ENCODE measurements at places on chromosomes 7 and 10. TPM values are rescaled to one million over a fixed set of nuclear protein-coding genes. Genes with fewer than 3 reads are reported as not detected.

NPTX2 gene
- 0.32 TPM for total RNA-seq

ORC5 gene
- total RNA-seq: 28.3 TPM

PKD1L1 gene
- 0.11 TPM for total RNA-seq

ARID5B gene
- 35.7 TPM for total RNA-seq

DGKI gene
- total RNA-seq: 2.8 TPM

OPALIN gene
- total RNA-seq: not detected

HABP2 gene
- not detected for total RNA-seq

CLCN1 gene
- not detected for total RNA-seq

EPO gene
- 0.14 TPM for total RNA-seq

SPRN gene
- not detected for total RNA-seq

ACSL5 gene
- total RNA-seq: 39.7 TPM

CACNA2D1 gene
- not detected for total RNA-seq

ITGA8 gene
- not detected for total RNA-seq

AGR2 gene
- total RNA-seq: not detected

LIPM gene
- not detected for total RNA-seq

IDI2 gene
- total RNA-seq: not detected

MMD2 gene
- not detected for total RNA-seq

TUBB8 gene
- not detected for total RNA-seq

LRRTM3 gene
- total RNA-seq: not detected

TMEM273 gene
- total RNA-seq: 58.4 TPM

AMPH gene
- total RNA-seq: 0.14 TPM

FAM241B gene
- total RNA-seq: 12.1 TPM

FAM25G gene
- not detected for total RNA-seq

MOGAT3 gene
- not detected for total RNA-seq
